Neuronal stem cell (in vitro differentiated cells): ENCODE measurements at places on chromosomes 12 and 14.
A peak's percentile ranks its signal among the peaks of the same experiment; 100 is the strongest.

- DNase-seq = no peak
Measured at GRCh38 chr12:70812136-70812535, 108.4 kb downstream of the PTPRR start.

GRCh38 chr14:61337893-61338292 lies 16.5 kb downstream of the PRKCH start:
- no peak for DNase-seq

DNA sequence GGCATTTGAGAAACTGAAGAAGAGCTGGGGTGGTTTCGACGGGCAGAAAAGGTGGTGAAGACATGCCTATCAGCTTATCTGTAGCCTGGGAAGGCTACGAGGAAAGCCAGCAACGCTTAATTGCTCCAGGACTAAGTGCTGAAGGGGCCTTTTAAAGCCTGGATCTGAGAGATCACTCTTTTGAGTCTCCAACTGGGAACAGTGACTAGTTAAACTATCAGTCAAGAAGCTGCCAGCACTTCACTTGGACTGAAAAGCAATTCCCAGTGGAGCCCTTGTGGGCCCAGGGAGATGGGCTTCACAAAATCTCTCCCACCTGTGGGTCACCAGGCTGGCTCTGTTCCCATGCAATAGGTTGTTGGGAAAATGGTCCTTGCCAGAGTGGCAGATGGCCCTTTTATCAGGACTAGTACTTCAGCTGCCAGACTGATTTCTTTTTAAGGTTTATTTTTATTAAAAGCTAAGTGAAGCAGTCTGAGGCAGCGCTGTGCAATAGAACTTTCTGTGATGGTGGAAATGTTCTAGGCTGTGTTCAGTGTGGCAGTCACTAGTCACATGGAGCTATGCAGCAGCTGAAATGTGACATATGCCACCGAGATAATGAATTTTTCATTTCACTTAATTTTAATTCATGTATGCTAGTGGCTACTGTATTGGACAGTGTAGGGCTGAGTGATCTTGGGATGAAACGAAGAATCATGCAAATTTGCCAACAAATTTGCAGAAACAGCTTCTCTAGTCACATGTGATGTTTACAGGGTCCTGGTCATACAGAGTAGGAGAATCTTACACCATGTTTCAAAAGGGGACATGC lies 276.8 kb downstream of the PCNX1 start:
- DNase-seq = no peak

- DNase-seq = no peak
Measured at GRCh38 chr12:85804663-85805062, 31.5 kb downstream of the RASSF9 start.

DNA sequence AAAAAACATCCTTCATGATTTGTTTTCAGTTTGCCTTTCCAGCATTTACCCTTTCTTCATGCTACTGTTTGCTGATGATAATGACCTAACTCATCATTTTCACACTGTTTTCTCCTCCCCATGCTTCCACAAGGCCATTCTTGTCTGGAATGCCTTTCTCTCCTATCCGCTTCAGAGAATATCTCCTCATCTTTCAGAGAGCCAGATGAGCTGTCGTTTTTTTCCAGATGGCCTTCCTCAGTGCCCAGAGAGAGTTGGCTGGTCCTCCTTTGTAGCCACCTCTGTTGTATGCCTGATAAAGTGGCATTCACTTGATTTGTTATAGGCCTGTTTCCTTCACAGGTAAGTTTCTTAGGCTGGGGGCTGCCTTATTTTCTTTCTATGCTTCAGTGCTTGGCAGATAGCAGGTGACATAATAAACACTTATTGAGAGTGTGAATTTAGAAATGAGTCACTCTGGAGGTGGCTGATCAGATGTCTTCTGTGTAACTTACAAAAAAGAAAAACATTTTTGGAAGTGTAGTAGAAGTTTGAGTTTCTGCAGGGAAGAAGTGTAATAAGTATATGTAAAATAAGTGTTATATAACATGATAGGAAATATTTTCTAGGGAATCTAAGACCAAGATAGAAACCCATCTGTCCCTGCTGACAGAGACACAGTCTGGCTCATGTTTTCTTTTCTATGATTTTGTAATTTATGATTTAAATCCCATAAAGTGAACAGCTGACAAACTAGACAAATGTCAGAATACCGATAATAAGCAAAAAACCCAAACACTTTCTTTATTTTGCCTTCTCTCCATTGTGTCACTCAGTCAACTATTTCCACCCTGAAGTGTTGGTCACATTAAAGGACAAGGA lies 174.5 kb downstream of the DACT1 start:
- DNase-seq = no peak

DNA sequence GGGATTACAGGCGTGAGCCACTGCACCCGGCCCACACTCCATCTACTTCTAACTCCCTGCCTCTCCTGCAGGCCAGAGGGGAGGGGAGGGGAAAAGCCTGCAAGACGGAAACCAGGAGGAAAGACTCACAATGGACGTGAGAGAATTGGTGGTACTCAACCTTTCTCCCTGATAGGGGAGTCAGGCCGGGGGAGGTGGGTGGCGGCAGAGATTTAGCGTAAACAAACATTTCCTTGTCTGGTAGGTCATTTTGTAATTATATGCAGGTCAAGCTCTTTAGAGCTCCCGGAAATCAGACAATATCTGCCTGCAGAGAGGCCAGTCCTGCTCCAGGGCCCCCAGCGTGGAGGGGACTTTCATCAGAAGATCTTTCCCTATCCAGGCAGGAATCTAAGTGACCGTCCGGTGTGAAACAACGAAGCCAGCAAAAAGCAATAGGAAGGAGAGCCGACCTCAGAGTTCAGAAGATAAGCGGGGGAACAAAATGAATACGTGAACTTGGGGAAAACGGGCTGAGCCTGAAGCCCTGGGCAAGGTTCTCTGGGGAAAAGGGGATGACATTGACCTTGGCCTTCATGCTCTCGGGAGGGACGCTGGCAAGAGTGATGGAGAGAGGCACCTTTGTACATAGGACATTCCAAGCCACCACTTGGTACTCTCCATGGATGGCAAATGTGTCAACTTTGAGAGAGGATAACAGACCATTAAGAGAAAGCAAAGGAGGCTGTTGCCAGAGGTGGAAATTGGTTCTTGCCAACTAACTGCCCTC lies 62.3 kb downstream of the SPRING1 start:
- DNase-seq = no peak

GRCh38 chr12:51926718-51927117 lies 19.4 kb downstream of the ACVRL1 start:
- no peak for DNase-seq

GRCh38 chr12:63844391-63845341 lies at the start of gene SRGAP1:
TSS of gene SRGAP1 (plus strand) at chr12:63844700. CDS start at chr12:63844817, 117 bp downstream.
- peak; percentile 51 for DNase-seq

DNA sequence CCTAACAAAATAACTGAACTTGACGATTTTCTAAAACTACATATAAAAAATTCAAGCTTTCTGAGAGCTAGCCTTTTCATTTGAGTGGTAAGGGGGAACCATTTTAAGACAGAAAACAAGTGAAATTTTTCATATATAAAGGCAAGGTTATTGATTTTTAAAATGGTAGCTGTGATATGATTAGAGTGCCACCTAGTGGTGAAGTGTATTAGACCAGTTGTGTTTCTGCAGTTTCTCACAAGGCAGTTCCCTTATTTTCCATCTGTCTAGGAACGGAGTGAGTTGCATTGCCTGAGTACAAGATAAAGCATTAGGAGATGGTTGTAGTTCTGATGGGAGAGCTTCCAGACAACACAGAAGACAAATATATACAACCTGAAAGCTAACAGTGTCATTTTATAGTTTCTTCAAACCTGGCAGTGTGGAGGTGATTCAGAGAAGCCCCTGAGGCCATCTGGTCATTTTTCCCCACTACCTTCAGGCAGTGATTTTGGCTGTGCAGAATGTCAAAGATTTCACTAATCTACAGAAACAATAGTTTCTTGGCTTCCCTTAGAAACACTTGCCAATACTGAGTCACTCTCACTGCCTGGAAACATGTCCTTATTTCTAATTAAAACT lies 180.8 kb downstream of the C12orf50 start:
- peak; percentile 49 for DNase-seq

GRCh38 chr12:88805692-88806091 lies 225.4 kb upstream of the KITLG start:
- peak; percentile 5 for DNase-seq

GRCh38 chr12:49359671-49360070 lies 7.6 kb upstream of the SPATS2 start:
- DNase-seq = no peak

DNA sequence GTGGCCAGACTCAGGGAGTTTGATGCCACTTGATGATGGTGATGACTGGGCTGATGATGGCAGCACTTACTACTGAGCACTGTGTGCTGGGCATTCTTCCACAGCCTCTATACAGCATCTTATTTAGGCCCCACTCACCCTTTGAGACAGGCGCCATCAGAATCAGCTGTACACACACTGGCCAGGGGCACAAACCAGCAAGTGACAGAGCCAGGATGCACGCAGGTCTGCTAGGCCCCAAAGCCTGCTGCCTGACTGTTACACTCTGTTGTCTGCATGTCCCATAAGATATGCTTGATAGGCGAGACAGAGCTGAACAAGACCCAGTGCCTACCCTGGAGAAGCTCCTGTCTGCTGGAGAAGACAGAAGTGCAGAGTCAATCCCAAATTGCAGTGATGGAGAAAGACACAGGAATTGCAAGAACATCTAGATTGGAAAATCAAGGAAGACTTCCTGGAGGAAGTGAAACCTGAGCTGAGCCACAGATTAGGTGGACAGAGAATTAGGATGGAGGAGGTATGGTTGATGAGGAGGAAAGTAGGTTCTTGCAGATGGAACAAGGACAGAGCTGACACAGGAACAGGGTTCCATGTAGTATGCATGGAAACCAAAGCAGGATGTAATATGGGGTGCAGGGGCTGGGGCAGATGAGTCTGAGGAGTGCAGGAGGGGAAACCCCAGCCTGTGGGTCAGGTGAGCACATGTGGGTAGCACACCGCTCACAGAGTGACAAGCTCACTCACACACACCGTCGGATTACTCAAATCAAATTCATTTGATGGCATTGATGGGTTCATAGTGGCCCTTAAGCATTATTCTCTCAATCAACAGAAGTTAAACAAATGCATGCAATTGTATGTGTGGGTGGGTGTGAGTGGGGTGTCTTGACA lies 117.3 kb downstream of the BEGAIN start:
- DNase-seq = no peak

GRCh38 chr12:55932551-55932910 lies 1.6 kb downstream of the DGKA start:
- DNase-seq = no peak

- DNase-seq = no peak
Measured at GRCh38 chr12:104740668-104741067, 217.4 kb downstream of the SLC41A2 start.

DNA sequence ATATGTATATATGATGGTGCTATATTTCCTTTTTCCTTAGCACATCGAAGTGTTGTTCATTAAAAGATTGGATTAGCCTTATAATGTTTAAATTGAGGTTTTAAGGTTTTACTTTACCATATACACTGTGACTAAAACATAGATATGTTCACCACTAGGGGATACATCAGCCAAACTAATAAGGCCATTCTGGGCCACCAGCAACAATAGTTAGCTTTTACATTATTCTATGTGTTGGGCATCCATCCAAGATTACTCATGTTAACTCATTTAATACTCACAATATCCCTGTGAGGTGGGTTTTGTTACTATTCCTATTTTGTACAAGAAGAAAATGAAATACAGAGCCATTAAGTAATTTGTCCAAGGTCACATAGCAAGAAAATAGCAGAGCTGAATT lies 202.6 kb upstream of the AVPR1A start:
- no peak for DNase-seq
